Kidney epithelial cell (primary cell): ENCODE measurements at places on chromosomes 4 and X.

DNA sequence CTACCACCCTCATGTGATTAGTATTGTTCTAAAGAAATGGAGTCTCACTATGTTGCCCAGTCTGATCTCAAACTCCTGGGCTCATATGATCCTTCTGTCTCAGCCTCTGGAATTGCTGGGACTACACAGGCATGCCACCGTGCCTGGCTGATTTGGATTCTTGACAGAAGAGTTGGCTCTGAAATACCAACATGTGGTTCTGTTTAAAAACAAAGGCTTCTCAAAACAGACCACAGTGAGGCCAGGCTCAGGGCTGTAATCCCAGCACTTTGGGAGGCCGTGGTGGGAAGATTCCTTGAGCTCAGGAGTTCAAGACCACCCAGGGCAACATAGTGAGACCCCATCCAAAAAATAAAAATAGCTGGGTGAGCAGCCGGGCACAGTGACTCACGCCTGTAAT lies 126.7 kb downstream of the DHRSX start:
- no peak for DNase-seq

DNA sequence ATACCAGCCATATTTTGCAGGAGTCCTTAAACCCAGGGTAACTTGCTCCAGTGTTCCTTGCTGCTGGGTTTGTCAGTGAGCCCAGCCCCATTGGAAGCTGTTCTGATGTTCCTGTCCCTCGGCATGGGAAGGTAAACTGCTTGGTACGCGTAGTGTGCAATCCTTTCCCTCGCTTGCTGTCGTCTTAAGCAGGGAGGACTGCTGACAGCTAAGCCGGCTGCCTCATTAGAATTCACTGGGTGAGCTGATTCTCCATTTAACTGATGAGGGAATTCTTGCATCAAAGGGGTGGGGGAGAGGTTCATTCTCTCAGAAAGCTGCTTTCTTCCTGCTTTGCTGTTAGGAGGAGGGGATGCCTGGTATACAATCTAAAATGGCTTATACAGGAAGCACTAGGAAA lies 164.6 kb downstream of the MID1IP1 start:
- no peak for DNase-seq

- DNase-seq = no peak
Observed at GRCh38 chr4:86934147-86934770, 552 bp upstream of the AFF1 start.

- DNase-seq = no peak
Observed at GRCh38 chr4:152691761-152692160, 12.0 kb upstream of the TMEM154 start.

DNA sequence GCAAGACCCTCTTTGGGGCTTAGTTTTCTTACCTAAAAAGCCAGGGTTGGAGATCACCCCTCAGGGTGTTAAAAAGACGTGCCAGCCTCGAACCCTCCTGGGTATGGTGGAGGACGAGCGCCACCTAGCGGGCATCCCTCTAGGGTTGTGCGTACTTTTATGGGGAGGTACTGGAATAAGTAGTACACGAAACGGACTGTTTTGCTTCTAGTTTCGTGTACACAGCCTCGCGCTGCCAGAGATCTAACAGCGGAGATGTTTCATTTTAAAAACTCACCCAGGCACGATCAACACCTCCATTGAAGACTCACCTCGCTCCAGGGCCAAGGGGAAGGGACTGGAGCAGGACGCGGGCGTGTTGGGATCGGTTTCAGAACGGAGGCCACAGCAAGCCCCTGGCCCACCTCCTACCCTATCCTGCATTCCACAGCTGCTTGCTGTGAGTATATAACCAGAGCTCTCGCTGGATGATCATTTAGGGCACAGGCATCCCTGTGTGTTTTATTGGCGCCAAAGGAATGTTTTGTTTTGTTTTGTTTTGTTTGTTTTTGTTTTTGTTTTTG lies 4.8 kb upstream of the NKX3-2 start:
- no peak for DNase-seq

GRCh38 chrX:153885968-153886903 lies at the start of gene L1CAM:
Gene L1CAM (minus strand): TSS chrX:153886173. CDS start chrX:153875836, 10,337 bp downstream.
- DNase-seq = no peak

GRCh38 chr4:19857380-19857779 lies 394.3 kb upstream of the SLIT2 start:
- DNase-seq = no peak

DNA sequence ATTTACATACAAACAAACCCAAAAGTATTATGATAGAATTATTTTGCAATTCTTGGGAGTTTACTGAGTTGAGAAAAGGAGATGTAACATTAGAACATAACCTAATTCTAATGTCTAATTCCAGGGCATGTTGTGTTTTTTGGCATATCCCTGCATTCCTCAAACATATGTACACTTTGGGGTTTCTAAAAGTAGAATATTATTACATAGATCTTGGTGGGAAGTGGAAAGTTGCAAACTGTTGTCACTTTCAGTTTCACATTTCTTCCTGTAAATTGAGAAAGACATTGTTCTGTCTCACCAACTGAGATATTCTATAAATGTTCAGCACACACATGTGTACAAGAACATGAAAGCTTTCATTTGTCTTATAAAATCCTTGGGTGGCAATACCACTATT lies 24.4 kb upstream of the GBA3 start:
- DNase-seq = no peak

DNA sequence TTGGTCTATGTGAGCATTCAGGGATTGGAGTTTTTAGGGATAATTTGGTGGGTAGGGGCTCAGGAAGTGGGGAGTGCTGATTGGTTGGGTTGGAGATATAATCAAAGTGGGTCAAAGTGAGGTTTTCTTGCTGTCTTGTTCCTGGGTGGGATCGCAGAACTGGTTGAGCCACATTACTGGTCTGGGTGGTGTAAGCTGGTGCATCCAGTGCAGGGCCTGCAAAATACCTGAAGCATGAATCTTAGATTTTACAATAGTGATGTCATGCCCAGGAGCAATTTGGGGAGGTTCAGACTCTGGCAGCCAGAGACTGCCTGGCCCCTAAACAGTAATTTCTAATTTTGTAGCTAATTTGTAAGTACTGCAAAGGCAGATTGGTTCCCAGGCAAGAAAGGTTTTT lies 665.6 kb upstream of the PRKX start:
- no peak for DNase-seq

GRCh38 chr4:67261971-67262370 lies 283.3 kb downstream of the CENPC start:
- DNase-seq = no peak

GRCh38 chr4:151204925-151205524 lies 71.9 kb upstream of the PRSS48 start:
- DNase-seq = no peak

DNA sequence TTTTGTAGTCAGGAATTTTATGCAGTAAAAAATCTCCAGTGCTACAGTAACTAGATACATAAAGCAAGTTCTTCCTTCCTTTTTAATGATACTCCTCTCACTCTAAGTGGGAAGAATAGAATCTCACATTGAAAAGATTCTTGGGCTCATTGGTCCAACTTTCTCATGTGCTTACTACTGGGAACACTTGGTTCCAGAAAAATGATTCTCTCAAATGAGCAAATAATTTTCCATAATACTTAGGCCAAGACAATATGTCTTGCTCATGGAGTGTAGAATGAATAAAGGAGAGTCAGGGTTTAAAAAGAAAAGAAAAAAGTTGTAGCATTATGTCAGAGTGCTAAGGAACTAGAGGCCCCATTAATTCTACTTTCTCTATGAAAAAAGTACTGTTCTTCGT lies 197.8 kb downstream of the RASL11B start:
- DNase-seq = no peak

DNA sequence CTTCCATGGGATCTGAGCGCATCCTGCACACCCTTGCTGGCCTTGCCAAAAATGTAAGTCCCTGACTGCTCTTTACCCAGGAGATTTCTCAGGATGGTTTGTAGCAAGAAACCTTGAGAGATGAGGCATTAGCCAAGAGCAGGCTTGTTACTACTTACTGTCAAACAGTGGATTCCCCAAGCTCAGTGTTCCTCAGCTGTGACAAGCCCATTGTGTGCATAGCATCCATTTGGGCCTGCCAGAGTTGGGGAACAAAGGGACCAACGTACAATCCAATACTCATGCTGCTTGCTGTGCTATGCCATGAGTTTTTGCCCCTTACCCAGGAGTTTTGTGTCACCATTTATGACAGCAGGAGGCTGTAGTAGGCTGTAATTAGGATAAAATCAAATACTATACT lies 267.6 kb downstream of the TENM3 start:
- no peak for DNase-seq

- DNase-seq = no peak
Observed at GRCh38 chr4:26298198-26298947, 22.4 kb upstream of the RBPJ start.

DNA sequence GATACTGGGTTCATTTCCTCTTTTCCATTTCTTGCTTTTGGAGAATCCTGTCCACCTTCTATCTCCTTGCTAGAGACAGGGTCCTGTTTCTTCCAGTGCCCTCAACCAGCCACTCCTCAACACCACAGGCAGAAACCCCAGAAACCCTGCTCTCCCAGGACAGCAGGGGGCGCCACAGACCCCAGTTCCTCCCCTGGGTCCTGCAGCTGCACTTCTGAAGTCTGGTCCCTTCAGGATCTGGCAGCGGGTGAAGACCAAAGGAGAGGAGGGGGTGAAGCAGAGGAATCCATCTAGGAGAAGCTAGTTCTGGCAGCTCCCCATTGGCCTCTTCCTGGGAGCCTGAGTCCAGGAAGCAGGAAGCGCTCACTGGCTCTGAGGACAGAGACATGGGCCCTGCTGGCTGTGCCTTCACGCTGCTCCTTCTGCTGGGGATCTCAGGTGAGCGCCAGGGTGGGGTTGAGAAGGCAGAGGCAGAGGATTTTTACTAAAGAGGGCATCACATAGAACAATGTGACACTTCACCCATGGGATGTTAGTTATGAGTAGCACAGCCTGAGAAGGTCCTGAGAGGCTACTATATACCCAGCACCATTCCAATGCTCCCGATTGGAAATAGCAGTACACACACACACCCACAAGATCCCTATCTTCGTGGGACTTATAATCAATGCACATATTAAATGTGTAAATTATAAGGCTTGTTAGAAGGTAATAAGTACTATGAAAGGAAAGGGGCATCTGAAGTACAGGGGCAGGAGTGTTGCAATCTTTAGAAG lies at the start of gene PRSS48:
Gene PRSS48, plus strand, starts transcription at position 375 of the 776 bp plus-strand sequence. Its CDS starts 12 bp downstream, at position 387.
- no peak for DNase-seq

GRCh38 chr4:53461244-53461643 lies 83.8 kb downstream of the FIP1L1 start:
- DNase-seq = no peak

- no peak for DNase-seq
Observed at GRCh38 chr4:173367285-173367684, 3.5 kb upstream of the SAP30 start.

GRCh38 chrX:154511761-154512160 lies 4.3 kb downstream of the FAM3A start:
- DNase-seq = no peak

- DNase-seq = no peak
Observed at GRCh38 chr4:184268584-184269160, 51.0 kb upstream of the ENPP6 start.

DNA sequence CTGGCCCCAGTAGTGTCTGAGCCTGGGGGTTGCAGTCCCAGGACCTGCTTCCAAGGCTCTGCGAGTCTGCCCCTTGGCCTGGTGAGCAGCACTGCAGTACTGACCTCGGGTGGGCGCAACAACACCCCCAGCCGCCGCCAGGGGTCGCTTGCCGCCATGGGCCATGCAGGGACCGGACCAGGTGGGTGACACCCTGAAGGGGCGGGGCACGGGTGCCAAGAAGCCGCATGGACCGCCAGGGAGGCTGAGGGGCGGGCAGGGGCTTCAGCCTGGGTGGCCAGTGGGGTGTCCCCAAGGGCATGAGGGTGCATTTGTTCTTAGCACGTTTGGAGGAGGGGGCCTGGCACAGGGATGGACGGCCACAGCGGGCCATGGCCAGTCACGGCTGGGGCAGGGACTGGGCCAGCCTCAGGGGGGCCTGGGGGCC lies 25.0 kb downstream of the TACC3 start:
- DNase-seq = no peak

DNA sequence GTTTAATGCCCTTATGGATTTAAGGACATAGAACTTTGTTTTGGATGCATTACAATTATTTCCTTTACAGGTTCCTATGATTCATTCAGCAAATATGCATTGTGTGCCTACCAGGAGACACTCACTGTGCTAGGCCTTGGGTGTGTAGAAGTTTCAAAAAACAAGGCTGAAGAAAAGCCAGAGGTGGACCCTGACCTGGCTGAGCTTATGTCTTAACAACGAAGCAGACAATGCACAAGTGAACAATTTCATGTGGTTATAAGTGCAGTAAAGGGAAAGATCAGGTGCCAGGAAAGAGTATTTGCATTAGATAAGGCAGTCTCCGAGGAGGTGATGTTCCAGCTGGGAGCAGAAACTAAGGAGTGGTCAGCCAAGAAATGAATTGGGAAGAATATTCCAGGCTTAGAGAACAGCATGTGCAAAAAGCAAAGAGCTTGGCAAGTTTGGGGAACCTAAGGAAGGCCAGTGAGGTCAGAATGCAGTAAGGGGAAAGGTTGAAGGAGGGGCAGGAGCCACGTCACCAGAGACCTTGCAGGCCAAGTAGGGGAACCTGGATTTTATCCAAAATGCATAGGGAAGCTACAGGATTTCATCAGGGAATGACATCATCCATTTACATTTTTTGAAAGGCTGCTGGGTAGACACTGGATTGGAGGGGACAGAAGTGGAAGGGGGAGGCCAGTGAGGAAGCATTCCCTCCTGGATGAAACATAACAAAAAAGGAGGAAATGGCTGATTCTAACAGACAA lies 193.6 kb downstream of the SOWAHB start:
- no peak for DNase-seq
